ENCODE measurements at places on chromosomes 12 and 14.

- DNase-seq, result no peak
Observed at GRCh38 chr12:11854011-11854499, 204.6 kb downstream of the ETV6 start.

DNA sequence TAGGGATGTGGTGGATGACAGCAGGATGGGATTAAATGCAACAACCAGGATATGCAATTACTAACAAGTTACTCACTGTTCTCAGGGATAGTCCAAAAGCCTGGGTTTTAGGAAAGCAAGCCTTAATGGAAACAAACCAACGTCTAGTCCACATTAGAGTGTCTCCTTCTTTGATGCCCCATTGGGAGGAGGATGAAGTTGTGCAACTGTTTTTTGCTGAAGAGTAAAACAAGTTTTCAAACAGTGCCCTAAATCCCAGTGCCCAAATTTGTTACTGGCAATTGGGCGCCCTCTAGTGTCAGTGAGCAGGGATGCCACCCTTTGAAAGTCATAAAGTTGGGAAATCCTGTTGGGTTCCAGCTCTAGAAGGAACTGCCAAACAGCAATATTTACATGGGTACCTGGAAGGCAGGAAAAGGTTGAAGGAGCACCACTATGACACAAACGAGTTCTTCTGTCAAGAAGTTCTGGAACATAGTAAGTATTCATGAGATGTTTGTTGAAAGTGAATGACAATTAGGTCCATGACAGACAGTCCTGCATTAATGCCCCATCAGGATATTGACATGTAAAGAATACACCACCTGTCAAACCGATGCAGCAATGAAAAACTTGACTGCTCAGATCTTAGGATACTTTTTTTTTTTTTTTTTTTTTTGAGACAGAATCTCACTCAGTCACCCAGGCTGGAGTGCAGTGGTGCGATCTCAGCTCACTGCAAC, 11.1 kb upstream of the DPF3 start:
- DNase-seq, result no peak

DNA sequence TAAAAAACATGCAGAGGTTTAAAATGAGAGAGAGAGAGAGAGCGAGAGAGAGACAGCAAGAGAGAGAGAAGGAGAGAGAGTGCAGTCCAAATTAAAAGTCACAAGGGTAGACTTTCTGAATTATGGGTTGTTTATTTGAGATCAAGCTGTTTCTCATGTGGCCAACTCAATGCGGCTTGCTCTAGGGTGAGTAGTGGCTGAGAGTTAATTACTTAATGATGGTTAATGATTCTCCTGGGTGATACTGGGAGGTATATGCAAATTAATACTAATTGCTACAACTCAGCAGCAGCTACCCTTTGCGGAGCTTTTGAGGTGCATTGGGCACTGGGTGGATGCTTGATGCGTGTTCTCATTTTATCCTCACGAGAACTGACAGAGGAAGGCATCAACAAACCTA, 122.1 kb upstream of the NOS1 start:
- DNase-seq, result no peak

DNA sequence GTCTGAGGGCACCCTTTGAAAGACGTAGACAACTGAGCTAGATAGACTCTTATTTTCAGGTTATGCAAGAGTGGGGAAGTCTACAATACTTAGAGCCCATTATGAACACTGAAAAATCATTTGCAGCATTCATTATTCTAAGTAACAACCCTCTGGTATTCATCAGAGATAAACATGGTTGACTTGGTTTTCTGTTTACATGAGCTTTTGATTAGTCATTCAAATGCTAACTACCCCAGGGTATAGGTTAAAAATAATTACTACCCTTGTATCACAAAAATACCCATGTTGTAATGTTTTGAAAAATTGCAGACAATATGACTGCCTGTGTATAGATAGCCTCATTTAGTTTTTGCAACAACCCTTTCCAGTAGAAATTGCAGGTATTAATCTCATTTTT, 78.5 kb downstream of the PPFIBP1 start:
- no peak for DNase-seq

DNA sequence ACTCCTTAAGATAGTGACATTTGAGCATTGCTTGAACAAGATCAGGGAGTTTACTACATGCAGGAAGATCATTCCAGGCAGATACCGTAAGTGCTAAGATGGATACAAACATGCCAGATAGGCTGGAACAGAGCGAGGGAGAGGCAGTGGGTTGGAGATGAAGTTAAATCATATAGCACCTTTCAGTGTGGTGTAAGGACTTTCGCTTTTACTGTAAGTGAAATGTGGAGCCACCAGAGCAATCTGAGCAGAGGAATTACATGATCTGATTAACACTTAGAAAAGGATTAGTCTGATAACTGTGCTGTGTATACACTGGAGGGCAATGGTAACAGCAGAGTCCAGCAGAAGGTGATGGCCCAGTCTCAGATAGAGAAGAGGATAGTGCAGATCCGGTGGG, 163.0 kb upstream of the SSTR1 start:
- no peak for DNase-seq

DNA sequence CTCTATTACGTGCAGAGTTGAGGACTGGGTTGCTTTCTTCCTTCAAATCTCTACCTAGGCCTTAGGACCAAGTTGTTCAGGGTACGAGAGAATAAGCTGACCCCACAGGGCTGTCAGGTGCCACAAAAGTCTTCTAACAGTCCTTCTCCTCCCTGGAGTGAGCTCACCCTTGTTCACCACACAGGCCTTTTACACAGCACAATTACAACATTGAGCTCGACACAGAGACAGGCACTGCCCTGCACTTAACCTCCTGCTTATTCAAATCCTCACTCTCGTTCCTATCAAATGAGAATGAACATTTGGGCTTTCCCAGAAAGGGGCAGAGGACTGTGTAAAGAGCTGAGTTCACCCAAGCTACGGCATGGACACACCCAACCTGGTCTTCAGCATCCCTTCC, 2.4 kb downstream of the GALNT6 start:
- no peak for DNase-seq

GRCh38 chr14:34065690-34066391, 115.0 kb upstream of the EGLN3 start:
- no peak for DNase-seq

DNA sequence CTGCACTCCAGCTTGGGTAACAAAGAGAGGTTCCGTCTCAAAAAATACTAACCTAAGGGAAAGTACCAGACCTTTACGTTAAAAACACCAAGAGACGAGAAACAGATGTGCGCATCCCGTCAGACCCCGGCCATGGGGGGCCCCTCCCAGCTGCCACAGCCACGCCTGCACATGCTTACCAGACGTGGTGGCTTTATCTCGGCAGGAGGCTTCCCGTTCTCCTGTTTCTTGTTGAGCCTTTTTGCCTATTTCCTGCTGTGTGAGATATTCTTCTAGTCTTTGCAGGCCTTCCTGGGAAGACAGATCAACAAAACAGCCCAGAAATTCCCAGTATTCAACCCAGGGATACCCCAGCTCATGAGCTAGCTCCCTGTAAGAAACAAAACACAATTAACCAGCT, 23.6 kb downstream of the PGAM5 start:
- DNase-seq, result no peak

DNA sequence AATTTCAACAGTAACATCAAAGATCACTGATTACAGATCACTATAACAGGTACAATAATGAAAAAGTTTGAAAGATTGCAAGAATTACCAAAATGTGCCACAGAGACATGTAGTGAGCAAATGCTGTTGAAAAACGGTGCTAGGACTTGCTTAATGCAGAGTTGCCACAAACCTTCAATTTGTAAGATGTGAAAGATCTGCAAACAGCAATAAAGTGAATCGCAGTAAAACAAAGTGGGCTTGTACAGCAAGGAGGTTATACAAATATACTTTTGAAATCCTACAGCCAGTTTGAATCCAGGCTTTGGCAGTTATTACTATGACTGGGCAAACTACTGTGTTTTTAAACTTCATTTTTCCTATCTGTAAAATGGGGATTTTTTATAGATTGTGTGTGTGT, 1.0 kb upstream of the PLEKHA5 start:
- DNase-seq, result no peak

DNA sequence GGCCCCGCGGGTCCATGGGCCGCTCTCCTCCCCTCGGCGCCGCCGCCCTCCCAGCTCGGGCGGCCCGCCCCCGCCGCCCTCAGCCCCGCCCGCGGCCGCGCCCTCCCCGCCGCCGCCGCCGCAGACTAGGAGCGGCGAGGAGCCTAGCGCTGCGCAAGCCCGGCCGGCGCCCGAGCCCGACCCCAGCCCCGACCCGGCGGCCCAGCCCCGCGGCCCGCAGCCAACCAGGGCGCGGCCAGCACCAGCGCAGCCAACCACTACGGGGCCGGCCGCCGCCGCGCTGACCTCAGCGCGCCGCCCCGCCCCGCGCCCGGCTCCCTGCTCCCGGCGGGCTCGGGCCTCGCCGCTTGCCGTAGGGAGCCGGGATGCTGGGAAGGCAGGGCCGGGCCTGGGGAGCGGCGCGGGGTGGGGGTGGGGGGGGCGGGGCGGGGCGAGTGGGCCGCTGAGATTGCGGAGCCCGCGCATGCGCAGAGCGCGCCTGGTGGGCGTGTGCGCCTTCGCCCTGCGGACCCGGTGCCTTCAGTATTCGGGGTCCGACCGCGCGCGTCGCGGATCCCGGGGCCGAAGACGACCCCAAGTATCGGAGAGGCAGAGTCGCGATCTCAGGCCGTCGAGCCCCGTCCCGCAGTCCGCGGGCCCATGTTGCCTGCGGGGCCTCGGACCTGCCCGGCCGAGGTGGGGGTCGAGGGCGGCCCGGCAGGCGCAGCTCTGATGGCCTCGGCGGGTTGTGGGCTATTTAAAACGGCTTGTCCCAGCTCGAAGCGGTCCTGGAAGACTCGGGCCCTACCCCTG, at the start of gene CDC42BPB:
Gene CDC42BPB, minus strand, starts transcription at position 178 of the 792 bp plus-strand sequence. CDS start 376 bp downstream, outside the sequence.
- DNase-seq, result peak; percentile 76

- no peak for DNase-seq
Observed at GRCh38 chr14:55512421-55512820, 67.6 kb upstream of the KTN1 start.

DNA sequence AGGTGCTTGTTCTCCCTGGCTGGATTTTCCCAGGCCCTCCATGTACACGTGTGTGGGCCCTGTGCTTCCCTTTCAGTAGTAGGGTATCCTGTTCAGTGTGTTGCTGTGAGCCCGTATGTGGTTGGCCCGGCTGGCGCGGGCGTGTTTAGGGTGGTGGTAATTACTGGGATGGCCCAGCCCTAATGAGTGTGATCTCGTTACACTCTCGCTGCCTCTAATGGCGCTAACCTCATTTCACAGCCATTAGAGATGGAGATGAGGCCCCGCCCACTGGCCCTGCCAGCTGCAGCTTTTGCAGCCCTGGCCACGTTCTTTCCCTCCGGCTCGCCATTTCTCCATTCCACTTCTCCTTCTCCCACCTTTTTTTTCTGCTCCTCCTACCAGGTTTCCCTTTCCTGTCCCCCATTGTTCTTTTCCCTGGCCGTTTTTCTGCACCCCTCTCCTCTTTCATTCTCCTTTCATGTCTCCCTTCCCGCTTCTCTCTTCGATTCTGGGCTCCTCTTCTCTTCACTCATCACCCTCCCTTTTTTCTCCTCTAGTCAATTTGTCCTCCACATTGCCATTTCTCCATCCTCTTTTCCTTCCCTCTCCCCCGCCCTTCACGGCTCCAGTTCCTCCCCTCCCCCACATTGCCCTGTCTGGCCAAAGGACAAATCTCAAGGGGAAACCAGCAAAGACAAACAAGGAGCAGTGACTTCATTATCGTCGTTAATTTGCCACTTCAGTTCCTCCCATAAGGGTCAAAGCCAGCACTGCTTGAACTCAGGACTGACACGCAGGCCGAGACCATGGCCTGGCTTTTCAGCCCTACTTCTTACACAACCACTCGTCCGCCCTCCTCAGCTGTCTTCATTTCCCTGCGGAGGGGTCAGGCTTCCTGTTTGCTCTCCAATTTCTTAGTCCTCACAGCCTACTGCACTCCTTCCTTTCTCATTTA, 6.8 kb downstream of the ZFHX2 start:
- no peak for DNase-seq

DNA sequence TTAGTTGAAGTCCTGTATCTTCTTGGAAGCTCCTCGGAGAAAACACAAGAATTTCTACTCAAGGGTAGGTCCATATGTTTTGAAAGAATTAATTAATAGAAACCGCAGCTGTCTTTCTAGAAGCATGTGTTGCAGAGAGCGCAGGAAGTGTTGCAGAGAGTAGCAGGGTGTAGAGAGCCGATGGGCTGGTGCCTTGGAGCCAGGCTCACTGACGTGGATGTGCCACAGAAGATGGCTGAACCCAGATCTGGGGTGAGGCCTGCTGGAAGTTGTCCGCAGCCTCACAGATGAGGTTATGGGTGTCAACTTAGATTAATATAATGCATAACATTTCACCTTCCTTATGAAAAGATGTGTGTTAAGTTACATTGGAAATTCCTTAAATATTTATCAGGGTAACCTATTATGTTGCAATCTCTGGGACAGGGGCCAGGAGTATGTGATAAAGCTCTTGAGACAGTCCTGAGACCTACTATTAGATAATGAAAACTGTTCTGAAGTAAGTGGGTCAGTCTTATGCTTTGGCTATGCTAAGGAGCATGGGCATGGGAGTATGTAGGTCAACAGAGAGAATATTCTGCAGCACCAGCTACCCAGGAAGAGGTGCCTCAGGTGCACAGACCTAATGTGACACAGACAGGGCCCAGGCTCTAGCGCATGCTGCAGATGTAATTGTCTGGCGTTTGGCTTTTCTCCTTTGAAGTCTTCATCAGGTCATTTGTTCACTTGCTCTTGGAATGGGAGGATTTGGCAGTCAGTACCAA, 973.3 kb downstream of the BCL11B start:
- DNase-seq, result no peak

DNA sequence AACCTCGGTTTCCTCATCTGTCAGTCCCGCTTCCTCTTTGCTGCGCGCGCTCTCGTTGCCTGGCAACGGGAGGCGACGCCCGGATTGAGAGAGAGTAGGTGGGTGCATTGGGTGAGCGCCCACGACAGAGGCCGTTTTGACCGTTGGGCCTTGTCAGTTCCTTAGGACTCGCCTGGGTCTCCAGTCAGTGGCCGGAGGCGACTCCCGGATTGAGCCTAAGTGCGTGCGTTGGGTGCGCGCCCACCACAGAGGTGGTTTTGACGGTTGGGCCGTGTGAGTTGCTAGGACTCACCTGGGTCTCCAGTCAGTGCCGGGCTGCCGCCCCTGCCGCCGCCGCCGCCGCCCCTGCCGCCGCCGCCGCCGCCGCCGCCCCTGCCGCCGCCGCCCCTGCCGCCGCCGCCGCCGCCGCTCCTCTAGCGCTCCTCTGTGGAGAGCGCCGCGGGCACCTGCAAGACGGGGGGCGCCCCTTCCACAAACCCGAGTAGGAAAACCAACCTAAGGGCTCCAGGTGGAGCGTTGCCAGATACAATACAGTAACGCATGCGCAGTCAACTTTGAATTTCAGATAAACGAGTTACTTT, 37.2 kb downstream of the APOBEC1 start:
- DNase-seq, result no peak

DNA sequence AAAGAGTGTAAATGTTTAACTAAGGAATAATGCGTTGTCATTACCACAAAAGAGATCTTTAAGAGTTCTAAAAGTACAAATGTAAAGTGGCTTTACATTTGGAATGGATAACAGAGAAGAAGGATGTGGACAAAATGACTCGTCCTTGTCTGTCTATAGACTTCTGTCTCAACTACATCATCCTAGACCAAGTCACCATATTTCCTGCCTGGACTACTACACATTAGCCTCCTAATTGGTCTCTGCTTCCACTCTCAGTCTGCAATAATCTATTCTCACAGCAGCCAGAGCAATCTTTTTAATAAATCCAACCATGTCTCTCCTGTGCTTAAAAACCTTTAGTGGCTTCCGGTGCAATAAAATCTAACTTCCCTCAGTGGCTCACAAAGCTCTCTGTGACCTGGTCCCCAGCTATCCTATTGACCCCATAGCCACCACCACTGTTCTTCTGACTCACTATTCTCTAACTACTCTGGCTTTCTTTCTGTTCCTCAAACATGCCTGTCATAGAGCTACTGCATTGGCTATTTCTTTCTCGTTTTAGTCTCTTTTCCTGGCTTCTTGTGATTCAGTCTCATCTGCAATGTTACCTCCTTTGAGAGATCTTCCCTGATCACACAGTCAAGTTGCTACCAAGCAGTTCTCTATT, 91.1 kb downstream of the MYF5 start:
- DNase-seq, result no peak

All from lower leg skin (tissue), 4 donors.